Anterior cingulate cortex (tissue), 58 donors: ENCODE measurements at places on chromosomes 2 and 18.

- DNase-seq: no peak
Measured at GRCh38 chr18:65017372-65017760, 733.4 kb upstream of the CDH7 start.

GRCh38 chr2:85812094-85812735 lies 58.4 kb downstream of the ATOH8 start:
- no peak for DNase-seq

- no peak for DNase-seq
Measured at GRCh38 chr2:226771067-226771466, 28.6 kb downstream of the IRS1 start.

- no peak for DNase-seq
Measured at GRCh38 chr2:48567671-48568070, 37.7 kb downstream of the STON1 start.

GRCh38 chr2:165357758-165358157 lies 111.7 kb upstream of the CSRNP3 start:
- no peak for DNase-seq

- DNase-seq: no peak
Measured at GRCh38 chr2:70354264-70354949, 52.5 kb upstream of the FAM136A start.
